ENCODE measurements at places on chromosomes 12 and 14.

DNA sequence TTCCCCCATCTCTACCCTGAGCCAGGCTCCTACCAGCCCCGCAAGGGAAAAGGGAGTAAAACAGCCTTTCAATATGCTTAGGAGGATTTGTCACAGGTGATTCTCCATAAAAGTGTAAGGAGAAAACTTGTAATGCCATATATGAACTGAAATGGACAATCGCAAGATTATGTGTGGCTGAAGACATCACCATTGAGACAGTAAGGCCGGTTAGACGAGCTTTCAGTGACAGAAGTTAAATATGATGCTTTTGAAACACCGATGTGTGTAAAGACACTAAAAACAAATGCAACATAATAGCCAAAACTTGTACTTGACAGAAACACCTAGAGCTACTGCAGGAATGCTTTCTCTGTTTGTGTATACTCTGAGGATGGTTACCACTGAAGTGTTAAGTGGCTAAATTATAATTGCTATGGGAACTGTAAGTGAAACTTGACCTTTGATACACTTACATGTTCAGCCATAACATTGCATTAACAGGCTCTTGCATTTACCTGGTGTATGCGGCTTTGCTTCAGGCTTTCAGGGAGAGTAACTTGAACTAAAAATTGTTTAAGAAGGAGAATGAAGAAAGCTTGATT lies 42.3 kb downstream of the FAR2 start:
- no peak for DNase-seq

- DNase-seq = no peak
These were observed 6.2 kb downstream of the DUSP6 start for GRCh38 chr12:89345830-89346740.

DNA sequence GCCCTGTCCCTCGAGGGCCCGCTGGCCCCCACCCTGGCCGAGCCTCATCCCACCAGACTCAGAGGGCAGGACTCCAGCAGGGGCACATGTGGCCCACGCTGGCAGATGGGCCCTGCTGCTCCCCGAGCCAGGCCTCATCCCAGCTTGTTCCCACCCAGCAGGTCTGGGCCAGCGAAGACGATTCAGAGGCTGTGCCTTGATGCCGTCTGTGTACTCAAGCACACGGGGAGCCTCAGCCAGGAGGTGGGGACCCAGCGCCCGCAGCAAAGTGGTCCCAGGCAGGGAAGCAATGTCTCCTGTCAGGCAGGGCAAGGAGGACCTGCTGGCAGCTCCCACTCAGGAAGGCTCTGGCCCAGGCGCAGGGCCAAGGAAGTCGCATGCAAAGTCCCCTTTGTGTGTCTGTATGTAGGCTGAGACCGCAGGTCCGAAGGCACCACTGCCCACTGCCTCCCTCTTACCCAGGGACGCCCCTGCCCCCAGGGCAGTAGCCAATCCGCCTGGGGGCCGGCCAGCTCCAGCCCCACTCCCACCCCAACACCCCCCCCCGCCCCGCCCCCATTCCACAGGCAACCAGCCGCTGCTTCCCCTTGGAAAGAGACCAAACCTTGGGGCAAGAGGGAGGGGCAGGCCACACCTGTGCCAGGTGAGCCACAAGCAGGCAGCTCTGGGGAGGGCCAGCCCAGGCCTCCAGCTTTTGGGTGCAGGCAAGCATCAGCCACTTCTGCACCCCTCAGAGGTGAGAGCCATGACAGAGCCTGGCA lies 9.4 kb downstream of the DEGS2 start:
- DNase-seq = no peak

DNA sequence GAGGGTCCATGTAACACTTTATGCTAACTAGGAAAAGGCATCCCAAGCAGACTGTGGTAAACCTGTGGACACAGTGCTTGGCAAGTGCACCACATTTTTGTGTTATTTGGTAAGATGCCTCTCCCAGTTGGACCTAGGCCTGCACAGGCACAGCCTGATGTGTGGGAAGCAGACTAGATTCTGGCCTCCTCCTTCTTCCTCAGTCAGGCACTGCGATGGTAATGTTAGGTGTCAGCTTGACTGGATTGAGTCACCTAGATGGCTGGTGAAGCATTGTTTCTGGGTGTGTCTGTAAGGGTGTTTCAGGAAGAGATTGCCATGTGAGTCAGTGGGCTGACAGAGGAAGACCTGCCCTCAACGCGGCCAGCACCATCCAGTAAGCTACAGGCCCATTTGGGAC lies 25.3 kb upstream of the RHOJ start:
- no peak for DNase-seq

DNA sequence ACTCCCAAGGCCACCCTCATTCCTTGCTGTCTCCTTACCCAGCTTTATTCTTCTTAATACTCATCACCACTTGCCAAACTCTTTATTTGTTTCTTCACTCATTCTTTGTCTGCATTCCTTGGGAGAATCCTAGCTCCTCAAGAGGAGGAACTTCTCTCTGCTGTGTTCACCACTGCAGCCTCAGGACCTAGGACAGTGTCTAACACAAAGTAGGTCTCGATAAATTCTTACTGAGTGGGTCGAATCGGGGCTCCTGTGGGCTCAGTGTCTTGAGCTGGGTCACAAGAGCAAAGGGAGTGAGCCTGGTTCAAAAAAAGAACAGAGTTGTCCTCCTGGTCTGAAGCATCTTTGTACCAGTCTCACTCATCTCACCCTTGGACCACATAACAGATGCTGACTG lies 224.1 kb upstream of the TMEM132C start:
- no peak for DNase-seq
